HCT116 (cell line): ENCODE measurements at places on chromosomes 2 and 18. TPM values are rescaled to one million over a fixed set of nuclear protein-coding genes. Genes with fewer than 3 reads are reported as not detected.

- H3K36me3 ChIP-seq, result no peaks in the 10 kb centered on the region
- H3K27me3 ChIP-seq, result 0 out of 2 replicates have a peak, but pooled peaks cover 5% of the 10 kb centered on the region
- no peaks in the 10 kb centered on the region for H3K4me1 ChIP-seq
- H3K4me3 ChIP-seq, result no peak overlapping the region
- no peak for DNase-seq
These were observed 343.3 kb downstream of the CYP26B1 start for GRCh38 chr2:71804281-71804751.

GRCh38 chr18:79381811-79382311, 13.9 kb upstream of the NFATC1 start:
- no peak for DNase-seq
- H3K27me3 ChIP-seq, result no peaks in the 10 kb centered on the region
- no peaks in the 10 kb centered on the region for H3K36me3 ChIP-seq
- peaks cover 5% of the 10 kb centered on the region; the same call in 1 of the 2 replicates for H3K4me1 ChIP-seq
- H3K27ac ChIP-seq, result no peak overlapping the region

- no peaks in the 10 kb centered on the region for H3K36me3 ChIP-seq
- H3K4me3 ChIP-seq, result no peak overlapping the region
- no peak overlapping the region for H3K27ac ChIP-seq
- H3K27me3 ChIP-seq, result no peaks in the 10 kb centered on the region
- no peak for DNase-seq
These were observed 24.1 kb downstream of the SIGLEC15 start for GRCh38 chr18:45849529-45849928.

DNA sequence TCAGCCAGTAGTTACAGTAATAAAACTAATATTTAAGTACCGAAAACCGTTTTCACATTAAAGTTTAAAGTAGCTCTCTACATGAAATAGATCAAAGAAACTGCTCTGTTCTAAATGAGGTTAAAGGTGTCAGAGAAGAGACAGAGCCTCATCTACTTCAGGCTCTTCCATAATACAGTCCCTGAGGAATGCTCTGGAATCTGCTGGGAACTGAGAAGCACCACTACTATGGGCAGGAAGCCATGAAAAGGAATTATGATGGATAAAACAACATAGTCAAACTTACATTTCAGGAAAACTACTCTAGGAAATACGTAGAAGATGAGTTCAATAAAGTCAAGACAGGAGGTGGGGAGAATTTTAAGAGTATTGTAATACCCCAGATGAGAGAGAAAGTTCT, 60.0 kb downstream of the ROCK1 start:
- no peak for DNase-seq
- no peaks in the 10 kb centered on the region for H3K4me1 ChIP-seq
- no peaks in the 10 kb centered on the region for H3K27me3 ChIP-seq
- no peaks in the 10 kb centered on the region for H3K36me3 ChIP-seq
- H3K27ac ChIP-seq, result no peak overlapping the region

GRCh38 chr2:181421464-181421863, 35.7 kb upstream of the ITGA4 start:
- H3K4me1 ChIP-seq, result no peaks in the 10 kb centered on the region
- no peaks in the 10 kb centered on the region for H3K27me3 ChIP-seq
- H3K27ac ChIP-seq, result no peak overlapping the region
- no peak overlapping the region for H3K4me3 ChIP-seq
- no peaks in the 10 kb centered on the region for H3K36me3 ChIP-seq

DNA sequence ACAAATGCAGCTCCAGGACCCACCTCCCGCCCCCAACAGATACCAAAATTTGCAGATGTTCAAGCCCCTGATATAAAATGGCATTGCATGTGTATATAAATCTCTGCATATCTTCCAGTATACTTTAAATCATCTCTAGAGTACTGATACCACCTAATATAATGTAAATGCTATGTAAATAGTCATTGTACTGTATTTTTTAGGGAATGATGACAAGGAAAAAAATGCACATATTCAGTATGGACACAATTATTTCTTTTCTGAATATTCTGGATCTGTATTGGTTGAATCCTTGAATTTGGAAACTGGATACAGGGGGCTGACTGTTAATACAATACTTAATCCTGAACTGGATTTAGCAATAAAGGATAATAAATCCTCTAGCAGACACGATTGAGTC, 67.7 kb downstream of the FRZB start:
- DNase-seq, result no peak
- no peak overlapping the region for H3K4me3 ChIP-seq
- H3K27me3 ChIP-seq, result no peaks in the 10 kb centered on the region

- no peak overlapping the region for H3K27ac ChIP-seq
These were observed 11.5 kb upstream of the D2HGDH start for GRCh38 chr2:241722896-241723454.

DNA sequence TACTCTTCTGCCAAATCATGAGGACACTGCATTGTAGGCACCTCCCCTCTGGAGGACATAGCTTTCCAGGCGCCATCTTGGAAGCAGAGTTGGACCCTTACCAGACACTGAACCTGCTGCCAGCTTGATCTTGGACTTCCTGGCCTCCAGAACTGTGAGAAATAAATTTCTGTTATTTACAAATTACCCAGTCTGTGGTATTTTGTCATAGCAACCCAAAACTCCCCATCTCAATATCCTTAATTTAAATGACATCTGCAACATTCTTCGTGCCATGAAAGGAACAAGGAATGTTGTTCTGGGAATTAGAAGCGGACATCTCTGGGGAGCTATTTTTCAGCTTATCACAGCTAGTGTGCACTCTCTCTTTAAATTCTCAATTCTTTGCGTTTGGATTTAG, 57.4 kb upstream of the CHRNA1 start:
- no peaks in the 10 kb centered on the region for H3K36me3 ChIP-seq
- no peaks in the 10 kb centered on the region for H3K4me1 ChIP-seq
- no peak overlapping the region for H3K4me3 ChIP-seq

DNA sequence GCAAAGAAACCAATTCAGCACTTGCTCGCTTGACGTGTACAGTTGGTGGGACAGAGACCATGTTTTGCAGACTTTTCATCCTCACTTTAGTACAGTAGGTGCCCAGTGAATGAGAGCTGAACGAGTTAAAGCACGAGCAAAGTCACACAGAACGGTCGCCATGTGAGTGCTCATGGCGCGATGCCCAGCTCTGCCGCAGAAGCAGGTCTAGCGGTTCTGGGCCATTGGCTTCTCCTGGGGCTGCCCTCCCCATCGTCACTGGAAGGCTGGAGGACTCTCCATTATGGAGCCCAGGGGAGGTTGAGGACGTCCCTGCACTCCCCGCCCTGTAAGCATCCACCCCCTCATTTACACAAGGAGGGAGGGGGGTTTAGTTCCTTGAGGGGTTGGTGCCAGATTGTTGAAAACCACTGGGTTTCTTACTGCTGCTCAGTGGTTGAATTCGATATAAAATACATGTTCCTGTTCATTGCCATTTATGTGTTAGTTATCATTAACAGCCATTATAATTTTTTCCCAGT, 24.9 kb downstream of the PTGR3 start:
- no peaks in the 10 kb centered on the region for H3K27me3 ChIP-seq
- H3K36me3 ChIP-seq, result no peaks in the 10 kb centered on the region
- peak overlapping the region; percentile 40 for H3K4me3 ChIP-seq

DNA sequence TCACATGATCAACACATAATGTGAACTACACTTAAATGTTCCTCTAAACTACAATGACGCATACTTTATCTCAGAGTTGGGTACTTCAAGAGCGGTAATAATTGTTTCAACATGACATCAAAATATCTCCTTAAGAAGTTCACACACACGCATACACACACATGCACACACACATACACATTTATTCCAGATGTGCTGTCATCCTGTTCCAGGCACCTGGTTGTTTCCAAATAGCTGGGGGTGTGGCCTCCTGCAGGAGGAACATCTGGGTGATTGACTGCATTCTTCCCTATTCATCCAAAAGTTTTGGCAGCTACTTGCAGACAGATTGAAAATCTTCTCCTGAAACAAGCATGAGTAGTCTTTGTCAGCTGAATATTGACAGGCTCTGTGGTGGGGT, 37.9 kb upstream of the PIK3C3 start:
- H3K27me3 ChIP-seq, result peaks cover 29% of the 10 kb centered on the region
- no peak overlapping the region for H3K27ac ChIP-seq
- no peak for DNase-seq
- H3K4me3 ChIP-seq, result no peak overlapping the region

DNA sequence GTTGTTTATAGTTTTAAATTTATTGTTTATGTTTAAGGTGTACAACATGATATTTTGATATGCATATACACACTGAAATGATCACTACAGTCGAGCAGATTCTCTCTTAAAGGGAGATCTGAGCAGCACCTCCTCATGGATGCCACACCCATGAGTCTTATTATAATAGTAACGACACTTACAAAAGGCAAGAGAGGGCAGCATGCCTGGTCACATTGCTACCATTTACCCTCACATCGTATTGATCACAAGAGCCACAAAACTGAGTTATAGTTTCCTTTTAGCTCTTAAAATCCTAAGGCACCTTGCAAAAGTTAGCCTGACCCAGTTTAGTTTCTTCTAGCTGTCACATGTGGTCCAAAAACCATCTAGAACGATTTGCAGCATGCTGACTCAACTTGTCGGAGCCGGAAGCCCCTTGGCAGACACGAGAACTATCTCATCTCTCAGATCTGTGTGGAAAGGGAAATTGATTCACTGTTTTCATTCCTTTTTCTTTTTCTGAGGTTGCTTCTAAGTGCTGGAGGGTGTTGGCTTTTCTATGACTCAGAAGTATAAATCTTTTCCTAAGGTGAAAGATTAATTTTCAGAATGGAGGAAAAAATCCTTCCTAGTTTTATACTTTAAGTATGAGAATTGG, 85.3 kb downstream of the CDC42EP3 start:
- H3K27me3 ChIP-seq, result no peaks in the 10 kb centered on the region
- H3K36me3 ChIP-seq, result no peaks in the 10 kb centered on the region
- peak overlapping the region; percentile 84 for H3K27ac ChIP-seq
- peaks cover 79% of the 10 kb centered on the region for H3K4me1 ChIP-seq

GRCh38 chr18:60149316-60149715, 223.3 kb downstream of the MC4R start:
- no peaks in the 10 kb centered on the region for H3K4me1 ChIP-seq
- no peak overlapping the region for H3K4me3 ChIP-seq
- no peak for DNase-seq
- H3K27me3 ChIP-seq, result no peaks in the 10 kb centered on the region
- no peak overlapping the region for H3K27ac ChIP-seq

DNA sequence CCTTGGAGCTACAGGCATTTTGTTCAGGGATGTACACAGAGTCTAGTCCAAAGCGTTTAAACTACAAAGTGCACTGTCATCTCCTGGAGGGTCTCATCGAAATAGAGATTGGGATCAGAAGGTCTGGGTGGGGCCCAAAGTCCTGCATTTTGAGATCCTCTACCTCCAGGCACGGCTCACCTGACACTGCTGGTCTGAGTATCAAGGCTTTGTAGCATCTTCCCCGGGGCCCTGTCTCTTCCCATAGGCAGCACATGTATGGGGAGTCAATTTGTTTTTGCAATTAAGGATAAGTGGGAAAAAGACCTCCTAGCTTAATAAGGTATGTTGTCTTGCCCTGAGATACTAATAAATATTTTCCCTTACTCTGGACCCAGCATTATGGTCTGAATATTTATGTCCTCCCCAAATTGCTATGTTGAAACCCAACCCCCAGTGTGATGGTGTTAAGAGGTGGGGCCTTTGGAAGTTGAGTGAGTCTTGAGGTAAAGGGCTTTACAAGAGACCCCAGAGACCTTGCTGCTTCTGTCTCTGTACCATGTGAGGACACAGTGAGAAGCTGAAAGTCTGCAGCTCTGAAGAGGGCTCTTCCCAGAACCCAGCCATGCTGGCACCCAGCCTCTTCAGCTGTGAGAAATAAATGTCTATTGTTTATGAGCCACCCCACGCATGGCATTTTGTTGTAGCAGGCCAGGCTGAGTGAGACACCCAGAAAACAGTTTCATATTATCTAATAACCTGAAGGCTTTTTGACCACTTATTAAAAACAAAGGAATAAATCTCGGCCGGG, 258.7 kb upstream of the HS6ST1 start:
- no peak for DNase-seq
- no peaks in the 10 kb centered on the region for H3K4me1 ChIP-seq
- H3K36me3 ChIP-seq, result no peaks in the 10 kb centered on the region
- H3K27ac ChIP-seq, result no peak overlapping the region

DNA sequence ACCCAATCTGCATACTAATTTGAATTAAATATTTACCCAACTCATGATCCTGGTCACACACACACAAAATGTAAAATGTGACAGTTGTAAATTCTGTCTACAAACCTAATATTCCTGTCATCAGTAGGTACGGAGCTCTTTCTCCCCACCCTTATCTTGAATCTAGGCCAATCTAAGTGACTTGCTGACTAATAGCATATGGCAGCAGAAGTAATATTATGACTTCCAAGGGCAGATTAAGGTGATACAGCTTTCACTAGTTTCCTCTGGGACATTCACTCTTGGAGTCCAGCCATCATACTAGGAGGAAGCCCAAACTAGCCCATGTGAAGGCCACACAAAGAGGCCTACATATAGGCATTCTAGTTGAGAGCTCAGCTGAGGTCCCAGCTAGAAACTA, 89.4 kb downstream of the TMEM131 start:
- no peaks in the 10 kb centered on the region for H3K27me3 ChIP-seq
- DNase-seq, result no peak
- no peak overlapping the region for H3K4me3 ChIP-seq
- peaks cover 28% of the 10 kb centered on the region; the same call in 1 of the 2 replicates for H3K4me1 ChIP-seq

DNA sequence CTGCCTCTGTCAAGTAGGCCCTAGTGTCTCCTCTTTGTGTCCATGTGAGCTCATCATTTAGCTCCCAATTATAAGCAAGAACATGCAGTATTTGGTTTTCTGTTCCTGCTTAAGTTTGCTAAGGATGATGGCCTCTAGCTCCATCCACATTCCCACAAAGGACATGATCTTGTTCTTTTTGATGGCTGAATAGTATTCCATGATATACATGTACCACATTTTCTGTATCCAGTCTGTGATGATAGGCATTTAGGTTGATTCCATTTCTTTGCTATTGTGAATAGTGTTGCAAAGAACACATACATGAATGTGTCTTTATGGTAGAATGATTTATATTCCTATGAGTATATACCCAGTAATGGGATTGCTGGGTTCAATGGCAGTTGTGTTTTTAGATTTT, 263.2 kb downstream of the PARD3B start:
- DNase-seq, result no peak
- no peaks in the 10 kb centered on the region for H3K27me3 ChIP-seq
- H3K36me3 ChIP-seq, result no peaks in the 10 kb centered on the region

GRCh38 chr2:239588451-239589269, 187.8 kb upstream of the HDAC4 start:
- no peaks in the 10 kb centered on the region for H3K27me3 ChIP-seq
- no peak for DNase-seq
- no peak overlapping the region for H3K4me3 ChIP-seq
- H3K4me1 ChIP-seq, result no peaks in the 10 kb centered on the region

Gene PSTPIP2
- 20.0 TPM for total RNA-seq

Gene OSR1
- 2.6 TPM for total RNA-seq

Gene NPAS2
- total RNA-seq, result 20.4 TPM

Gene TNFAIP6
- total RNA-seq, result not detected

Gene TANK
- total RNA-seq, result 52.5 TPM

Gene MATN3
- not detected for total RNA-seq

Gene SERPINB5
- 19.5 TPM for total RNA-seq

Gene GALR1
- total RNA-seq, result not detected

Gene CYRIA
- total RNA-seq, result 0.44 TPM

Gene MC5R
- not detected for total RNA-seq
